ENCODE measurements at places on chromosomes 6 and 20.

- peak; percentile 28 for DNase-seq
Measured at GRCh38 chr6:54971825-54972224, 125.3 kb downstream of the FAM83B start.

DNA sequence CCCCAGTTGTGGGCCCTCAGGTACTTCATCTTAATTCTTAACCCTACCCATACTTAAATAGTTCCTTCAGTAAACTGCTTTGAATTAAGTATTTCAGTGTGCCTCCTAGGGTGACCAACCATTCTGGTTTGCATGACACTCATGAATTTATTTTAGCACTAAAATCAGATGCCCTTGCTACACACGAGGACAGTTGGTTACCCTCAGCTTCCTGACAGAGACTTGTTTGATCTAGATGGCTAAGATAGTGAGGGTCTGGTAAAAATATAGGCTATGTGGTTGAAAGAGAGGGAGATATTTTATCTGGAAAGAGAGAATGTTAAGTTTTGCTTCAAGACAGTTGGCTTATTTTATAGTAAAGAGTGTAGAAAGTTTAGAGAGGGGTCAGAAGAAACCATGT, 10.6 kb downstream of the PGK2 start:
- no peak for DNase-seq

DNA sequence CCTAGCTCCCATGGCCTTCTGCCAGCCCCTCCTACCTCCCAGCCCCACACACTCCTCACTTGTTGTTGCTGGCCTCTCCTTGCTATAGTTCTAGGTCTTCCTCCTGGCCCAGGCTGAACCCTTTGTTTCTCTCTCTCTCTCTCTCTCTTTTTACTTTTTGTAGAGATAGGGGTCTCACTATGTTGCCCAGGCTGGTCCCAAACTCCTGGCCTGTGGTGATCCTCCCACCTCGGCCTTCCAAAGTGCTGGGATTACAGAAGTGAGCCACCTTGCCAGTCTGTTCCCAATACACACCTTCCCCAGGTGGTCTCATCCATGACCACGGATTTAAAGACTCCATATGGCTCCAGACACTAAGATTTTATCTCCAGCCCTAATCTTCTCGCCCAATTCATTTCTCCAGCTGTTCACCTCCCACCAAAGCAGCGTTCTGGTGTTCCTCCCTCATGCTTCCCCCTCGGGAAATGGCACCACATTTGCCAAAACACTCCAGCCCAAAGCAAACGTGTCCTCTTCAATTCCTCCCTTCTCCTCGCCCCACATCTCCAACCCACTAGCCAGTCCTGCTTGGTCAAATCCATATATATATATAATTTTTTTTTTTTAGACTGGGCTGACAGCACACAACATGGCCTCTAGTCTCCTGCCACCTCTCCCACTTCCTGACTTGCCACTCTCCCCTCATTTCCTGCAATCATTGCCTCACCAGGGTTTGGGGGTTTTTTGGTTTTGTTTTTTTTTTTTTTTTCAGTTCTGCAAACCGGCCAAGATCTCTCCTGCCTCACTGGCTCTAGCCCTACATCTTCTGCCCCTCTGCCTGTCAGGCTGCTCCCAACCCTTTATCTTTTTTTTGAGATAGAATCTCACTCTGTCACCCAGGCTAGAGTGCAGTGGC, 104.4 kb downstream of the NCR2 start:
- no peak for DNase-seq

- DNase-seq, result no peak
Measured at GRCh38 chr6:159689001-159689400, 4.0 kb downstream of the SOD2 start.

DNA sequence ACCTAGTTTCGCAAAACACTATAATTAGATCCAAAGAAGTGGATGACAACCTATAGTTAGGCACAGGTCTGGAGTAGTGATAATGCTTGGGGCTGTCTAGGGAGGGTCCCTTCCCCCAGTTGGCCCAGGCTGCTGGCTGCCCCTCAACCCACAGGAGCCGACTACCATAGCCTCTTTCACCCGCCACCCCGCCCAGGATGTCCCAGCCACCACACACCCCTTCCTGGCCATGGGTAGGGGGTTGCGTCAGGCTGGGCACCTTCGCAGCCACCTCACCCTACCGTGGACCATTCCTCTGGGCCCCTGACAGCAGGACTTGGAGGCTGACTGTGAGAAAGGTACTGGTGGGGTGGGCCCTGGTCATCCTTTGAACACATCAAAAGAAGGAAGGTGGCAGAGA, 8.5 kb downstream of the TFEB start:
- DNase-seq, result no peak

DNA sequence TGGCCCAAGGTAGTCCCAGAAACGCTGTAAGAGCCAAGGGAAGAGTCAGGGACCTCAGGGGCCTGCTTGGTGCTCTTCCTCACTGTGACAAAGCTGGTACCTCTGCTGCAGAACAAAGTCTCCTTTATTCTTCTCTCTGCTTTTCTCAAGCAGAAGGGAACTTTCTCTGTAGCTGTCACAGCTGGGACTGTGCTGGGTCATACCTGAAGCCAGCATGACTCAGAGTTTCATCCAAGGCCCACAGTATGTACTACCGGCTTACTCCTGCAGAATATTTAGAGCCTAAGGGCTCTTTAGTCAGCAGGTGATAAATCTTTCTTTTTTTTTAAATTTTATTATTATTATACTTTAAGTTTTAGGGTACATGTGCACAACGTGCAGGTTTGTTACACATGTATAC, 183.2 kb downstream of the TINAG start:
- DNase-seq, result peak; percentile 29

DNA sequence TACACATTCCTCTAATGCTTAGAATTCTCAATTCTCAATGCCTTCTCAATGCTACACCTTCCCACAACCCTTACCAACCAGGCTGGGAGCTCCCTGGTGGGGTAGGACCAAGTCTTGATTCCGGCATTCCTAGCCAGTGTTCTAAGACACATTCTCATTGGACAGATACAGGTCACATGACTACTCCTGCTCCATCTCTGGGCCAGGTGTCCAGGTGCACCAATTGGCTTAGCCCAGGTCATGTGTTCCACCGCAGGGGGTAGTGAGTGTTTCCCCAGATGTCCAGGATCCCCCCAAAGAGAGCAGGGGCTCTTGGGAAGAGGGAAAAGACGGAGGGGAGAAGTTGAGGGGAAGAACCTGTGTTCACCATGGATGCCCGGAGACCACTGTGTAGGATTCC, 58.7 kb upstream of the MLN start:
- DNase-seq, result no peak
